ENCODE measurements at places on chromosomes 1 and 21.
A peak's percentile ranks its signal among the peaks of the same experiment; 100 is the strongest.

DNA sequence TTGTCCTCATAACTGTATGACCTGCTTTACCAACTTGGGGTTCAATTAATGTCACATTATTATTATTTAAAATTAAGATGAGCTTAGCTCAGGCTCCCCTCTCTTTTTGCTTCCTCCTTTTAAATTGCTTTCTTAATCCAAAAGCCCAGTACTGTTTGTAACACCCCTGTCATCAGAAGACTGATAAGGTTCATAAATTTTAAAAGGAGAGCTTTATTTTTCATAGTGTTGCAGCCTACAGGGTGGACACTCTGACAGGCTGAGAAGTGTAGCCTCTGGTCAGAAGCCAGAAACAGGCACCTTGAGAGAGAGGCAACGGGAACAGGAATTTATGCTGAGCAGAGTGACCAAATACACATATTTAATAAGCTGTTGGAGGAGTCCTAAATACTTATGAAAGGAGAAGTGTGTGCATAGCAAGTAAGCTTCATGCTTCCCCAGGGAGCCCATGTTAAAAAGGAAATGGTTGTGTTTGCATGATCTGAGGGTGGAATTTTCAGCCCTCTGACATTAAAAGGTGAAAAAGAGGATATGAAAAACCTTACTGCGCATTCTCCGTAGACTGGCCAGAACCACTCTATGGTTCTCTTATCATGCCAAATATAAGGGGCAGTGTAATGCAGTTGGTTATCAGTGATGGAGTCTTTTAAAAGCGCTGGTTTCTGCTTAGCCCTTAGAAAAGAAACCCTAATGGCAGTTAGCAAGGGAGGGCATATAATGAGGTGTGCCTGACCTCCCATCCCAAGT is 30.5 kb upstream of the FGGY start:
- DNase-seq: no peak

DNA sequence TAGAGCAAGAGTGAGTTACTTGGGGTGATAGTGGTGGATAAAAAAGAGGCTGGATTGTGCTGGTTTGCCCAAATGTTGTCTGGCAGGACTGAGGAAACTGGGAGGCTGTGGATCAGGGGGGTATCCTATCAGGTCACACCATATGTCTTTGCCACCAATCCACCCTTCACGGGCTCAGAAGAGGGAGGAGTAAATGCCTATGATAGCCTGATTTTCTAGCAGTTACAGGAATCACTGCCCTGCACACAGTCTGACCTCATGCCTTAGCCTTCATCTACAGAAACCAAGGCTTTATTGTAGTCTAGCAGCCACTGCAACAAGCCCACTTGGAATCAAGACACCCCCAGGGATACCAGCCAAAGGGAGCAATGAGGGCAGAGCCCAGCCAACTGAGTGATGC is 51.8 kb downstream of the ATP1A1 start:
- DNase-seq: no peak

- peak; percentile 87 for DNase-seq
Measured at GRCh38 chr1:8439015-8439702, 121.2 kb downstream of the SLC45A1 start.

DNA sequence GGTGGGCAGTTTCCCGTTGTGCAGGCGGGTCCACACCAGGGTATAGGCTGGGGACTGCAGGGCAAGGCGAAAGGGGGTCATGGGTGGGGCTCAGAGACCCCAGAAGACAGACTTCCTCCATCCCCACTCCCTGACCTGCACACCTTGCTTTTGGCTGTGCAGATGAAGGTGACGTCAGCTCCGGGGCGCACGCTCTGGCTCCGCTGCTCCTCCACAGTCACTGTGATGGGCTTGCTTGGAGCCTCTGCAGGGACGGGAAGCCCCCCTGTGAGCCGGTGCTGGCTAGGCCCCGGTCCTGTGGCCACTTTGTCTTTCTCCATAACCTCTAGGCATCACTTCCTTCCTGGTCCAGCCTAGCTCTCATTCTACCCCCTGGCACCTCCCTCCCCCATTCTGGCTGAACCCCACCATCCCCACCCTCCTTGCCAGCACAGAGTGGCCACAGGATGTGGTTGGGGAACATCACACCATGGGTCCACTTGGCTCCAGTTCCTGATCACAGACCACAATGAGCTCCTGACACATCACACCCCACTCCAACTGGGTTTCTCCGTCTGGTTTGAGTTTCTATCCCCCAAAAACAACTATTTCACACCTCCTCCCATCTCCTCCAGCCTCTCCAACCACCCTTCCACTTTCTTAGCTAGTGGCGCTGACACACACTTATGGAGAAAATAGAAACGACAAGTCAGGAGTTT is 45.2 kb downstream of the LDLRAD2 start:
- no peak for DNase-seq

DNA sequence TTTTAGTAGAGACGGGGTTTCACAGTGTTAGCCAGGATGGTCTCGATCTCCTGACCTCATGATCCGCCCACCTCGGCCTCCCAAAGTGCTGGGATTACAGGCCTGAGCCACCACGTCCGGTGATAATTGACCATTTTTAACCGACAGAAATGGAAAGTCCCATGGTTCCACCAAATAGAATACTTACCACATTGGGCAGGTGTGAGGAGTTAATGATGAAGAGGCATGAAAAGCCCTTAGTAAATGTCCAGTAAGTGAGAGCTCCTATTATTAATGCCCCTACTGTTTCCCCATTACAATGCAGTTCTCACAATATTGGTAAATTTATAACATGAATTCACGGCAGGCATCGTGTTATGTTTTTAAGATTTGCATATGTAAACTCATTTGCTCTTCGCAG is 8.1 kb upstream of the GCLM start:
- no peak for DNase-seq

- DNase-seq: peak; percentile 28
Measured at GRCh38 chr1:11337580-11338073, 64.6 kb downstream of the UBIAD1 start.

GRCh38 chr1:165680303-165680702 is 18.1 kb downstream of the ALDH9A1 start:
- no peak for DNase-seq

- DNase-seq: no peak
Measured at GRCh38 chr1:54686155-54686554, 29.5 kb upstream of the TTC4 start.

- no peak for DNase-seq
Measured at GRCh38 chr21:42189431-42189830, 29.5 kb upstream of the ABCG1 start.

DNA sequence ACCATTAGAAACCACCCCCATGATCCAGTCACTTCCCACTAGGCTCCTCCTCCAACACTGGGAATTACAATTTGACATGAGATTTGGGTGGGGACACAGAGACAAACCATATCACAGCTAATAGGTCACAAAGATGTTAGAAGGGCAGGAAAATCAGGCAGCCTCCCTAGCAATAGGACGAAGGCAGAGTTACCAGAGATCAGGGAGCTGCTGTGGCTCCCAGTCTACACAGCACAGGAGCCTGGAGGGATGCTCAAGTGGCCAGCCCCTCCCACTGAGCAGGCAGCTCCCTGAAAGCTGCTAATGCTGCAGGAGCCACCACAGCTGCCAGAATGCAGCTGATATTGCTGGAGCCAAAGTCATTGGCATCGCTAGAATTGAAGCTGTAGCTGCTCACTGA is 51.0 kb downstream of the CR1L start:
- no peak for DNase-seq

DNA sequence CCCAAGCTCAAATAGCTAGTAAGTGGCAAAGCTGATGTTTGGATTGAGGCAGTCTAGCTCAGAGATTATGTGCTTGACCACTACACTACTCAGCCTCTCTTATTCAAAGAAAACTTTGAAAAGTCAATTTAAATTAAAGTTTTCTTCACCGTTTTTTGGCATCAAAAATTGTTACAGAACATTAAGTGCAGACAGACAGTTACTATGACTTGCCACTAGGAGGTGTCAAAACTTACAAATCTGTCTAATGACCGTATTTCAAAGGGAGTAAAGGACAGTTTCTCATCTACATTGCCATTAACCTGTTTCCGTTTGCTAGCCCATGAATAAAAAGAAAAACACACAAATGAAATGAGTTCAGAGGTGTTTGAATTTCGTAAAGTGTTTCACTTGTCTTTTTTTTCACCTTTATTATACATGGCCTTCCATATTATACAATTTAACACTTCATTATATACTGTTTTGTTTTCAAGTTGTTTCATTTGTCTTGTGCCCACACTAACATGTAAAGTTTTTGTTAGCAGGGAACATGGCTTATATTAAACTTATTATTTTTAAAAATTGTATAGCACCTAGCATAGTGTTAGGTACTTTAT is 57.4 kb upstream of the MTF2 start:
- DNase-seq: no peak

- DNase-seq: no peak
Measured at GRCh38 chr1:154863315-154864174, 6.5 kb downstream of the KCNN3 start.

DNA sequence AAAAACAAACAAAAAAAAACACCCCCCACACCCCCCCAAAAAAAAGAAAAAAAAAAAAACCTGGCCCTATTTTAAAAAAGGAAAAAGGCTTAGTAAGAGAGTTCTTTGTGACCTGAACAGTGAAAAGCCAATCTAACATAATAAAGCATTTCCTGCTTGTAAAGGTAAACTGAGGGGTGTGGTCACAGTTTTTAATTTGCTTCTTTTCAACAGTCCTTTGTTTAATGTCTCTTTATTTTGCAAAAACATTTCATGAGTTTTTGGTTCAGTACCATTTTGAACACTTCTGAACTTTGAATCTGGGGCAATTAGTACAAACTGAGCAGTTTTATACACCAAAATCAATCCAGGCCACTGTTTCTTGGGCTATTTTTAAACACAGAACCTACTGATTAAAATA is 37.6 kb downstream of the TOR3A start:
- DNase-seq: no peak

GRCh38 chr1:87829360-87829759 is 500.7 kb downstream of the LMO4 start:
- no peak for DNase-seq

GRCh38 chr1:42168763-42169162 is 4.2 kb upstream of the GUCA2A start:
- DNase-seq: no peak

DNA sequence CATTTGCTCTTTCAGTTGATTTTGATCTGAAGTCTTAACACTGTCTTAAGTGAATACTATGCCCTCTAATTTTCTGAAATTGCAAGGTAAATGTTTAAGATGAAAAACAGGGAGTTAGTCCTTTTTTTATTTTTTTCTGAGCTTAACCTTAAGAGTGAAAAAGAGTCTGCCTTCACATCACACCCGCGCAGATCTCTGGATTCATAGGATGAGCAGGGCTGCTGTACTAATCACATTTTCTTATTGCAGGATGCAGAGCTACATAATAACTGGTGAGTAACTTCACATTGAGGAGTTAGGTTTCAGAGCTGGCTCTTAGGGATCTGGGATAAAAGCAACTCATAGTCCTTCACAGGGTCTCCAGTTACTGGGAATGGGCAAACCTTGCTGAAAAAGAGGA is 188.7 kb upstream of the ATP1B1 start:
- no peak for DNase-seq

DNA sequence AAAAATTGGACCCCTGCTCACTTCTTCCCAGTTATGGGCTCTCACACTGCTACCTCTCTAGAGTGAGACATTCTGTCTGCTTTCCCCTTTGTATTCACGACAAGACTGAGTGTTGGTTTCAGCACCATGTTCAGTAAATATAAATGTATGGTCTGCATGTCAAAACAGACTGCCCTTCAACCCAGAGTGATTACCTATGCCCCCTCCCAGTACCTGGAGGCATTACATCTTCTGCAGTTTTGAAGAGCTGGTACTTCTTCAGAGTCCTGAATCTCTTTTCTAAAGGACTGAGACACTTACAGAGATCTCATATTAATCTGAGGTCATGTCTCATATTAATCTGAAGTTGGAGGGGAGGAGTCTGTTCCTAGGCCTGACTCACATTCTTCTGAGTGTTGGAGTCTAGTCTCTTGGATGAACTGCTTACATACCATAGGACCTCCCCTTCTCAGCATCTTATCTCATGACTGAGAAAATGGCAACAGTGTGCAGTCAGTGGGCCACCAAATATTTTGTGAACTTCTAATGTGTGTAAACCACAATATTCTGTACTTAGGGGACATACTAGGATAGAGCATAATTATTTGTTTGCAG is 80.3 kb downstream of the RGL1 start:
- no peak for DNase-seq

- DNase-seq: no peak
Measured at GRCh38 chr1:58412071-58412580, 134.4 kb downstream of the OMA1 start.

GRCh38 chr1:88802404-88802803 is 89.0 kb downstream of the GTF2B start:
- DNase-seq: no peak

DNA sequence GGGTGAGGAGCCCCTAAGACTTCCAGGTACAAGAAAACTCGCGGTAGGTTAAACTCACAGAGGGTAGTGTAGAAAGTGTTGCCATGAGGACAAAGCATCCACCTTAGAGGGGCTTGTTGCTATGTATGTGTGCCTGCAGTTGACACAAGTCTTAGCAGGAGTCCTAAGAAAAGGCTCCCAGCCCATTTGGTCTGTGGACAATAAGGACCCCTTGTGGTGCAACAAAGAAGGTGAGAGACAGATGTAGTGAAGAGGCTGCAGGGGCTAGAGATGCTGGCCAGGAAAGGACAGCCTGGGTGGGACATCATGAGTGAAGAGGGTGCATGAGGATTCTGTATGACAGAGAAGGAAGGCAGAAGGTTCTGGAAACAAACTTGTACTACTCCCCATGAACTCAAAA is 36.3 kb upstream of the IL10 start:
- no peak for DNase-seq

- DNase-seq: no peak
Measured at GRCh38 chr1:100483230-100483629, 54.7 kb upstream of the GPR88 start.

DNA sequence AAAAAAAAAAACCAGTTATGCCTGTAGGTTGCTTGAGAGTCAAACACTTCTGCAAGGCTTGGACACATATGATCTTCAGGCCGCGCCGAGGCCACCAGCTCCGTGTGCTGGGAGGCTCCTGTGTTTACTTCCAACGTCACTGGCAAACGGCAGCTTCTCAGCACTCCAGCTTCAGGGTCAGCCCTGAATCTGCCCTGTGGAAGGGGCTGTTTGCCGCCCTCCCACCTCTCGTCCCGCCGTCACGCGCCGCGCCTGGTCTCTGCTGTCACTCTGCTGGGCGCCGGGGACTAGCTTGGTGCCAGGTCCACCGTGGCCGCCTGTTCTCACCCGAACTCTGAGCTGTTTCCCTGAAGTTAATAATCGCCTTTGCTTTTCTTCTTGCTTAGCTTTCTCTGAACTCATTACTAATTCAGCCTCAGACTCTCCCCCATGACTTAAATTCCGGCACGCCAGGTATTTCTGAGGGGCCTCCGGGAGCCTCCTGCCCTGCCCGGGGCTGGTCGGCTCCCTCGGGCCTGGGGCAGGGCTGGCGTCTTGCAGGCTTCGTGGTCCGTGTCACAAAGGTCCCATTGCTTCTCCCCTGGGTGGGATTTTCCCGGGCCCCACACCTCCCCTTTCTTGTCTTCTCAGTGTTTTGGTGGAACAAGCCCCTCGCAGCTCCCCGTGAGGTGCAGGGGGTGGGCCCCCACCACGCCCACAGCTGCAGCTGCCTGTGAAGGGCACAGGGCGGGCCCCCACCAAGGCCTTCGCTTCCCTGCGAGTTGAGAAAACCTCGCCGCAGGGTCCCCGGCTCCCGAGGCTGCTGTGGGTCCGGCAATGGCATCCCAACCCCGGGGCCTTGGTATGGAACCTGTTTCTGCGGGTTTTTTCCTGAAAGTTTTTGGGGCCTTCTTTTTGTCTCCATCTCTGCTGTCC is 14.6 kb upstream of the C1orf159 start:
- DNase-seq: no peak

GRCh38 chr1:113223546-113223945 is 150.5 kb downstream of the LRIG2 start:
- no peak for DNase-seq

- no peak for DNase-seq
Measured at GRCh38 chr1:216314379-216315095, 108.7 kb downstream of the USH2A start.
